ENCODE measurements at places on chromosomes 13 and 19.

GRCh38 chr19:44623626-44624025, 10.3 kb downstream of the IGSF23 start:
- no peak for DNase-seq

GRCh38 chr19:53019684-53020083, 6.0 kb downstream of the ERVV-1 start:
- peak; percentile 33 for DNase-seq

- DNase-seq: no peak
Observed at GRCh38 chr19:36674201-36674600, 7.6 kb upstream of the ZNF461 start.

DNA sequence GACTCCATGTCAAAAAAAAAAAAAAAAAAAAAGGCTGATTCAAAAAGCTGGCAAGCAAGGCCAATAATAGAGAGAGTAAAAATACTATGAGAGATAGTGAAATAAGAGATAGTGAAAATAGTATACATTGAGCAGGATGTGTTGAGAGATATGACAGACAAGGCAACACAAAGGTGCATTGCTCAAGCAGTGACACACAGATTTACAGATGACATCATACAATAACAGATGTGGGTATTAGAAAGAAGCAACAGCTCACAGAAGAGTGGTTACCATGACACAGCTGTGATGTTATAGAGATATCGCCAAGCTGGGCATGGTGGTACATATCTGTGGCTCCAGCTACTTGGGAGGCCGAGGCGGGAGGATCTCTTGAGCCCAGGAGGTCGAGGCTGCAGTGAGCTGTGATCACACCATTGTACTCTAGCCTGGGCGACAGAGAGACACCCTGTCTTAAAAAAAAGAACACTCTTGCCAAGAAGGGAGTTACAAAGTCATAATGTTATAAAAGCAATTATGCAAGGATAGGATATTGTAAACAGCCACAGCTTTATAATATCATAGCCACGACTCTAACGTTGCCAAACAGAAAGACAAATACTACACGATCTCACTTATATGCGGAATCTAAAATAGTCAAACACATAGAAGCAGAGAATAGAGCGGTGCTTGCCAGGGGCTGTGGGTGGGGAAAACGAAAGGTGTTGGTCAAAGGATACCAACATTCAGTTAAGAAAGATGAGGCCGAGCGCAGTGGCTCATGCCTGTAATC, 10.3 kb downstream of the TNFSF9 start:
- DNase-seq: no peak

- no peak for DNase-seq
Observed at GRCh38 chr19:50551715-50552187, 16.5 kb downstream of the LRRC4B start.

- no peak for DNase-seq
Observed at GRCh38 chr13:74409551-74409950, 275.3 kb upstream of the KLF12 start.

- no peak for DNase-seq
Observed at GRCh38 chr13:25819856-25820530, 231.8 kb downstream of the SHISA2 start.

DNA sequence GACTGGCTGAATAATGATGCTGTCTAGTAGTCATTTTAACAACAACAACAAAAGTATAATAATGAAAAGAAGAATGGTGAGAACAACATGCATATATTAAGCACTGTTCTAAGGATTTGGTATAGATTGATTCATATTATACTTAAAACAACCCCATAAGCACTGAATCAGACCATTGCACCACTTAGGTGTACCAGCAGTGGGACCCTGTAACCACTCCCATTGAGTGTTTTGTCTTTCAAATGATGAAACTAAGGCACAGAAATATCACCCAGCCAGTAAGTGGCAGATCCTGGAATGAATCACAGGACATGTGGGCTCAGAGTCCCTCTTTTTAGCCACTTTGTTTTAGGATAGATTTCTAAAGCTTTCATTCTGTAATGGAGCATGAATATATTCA, 14.9 kb upstream of the TNFSF11 start:
- no peak for DNase-seq

DNA sequence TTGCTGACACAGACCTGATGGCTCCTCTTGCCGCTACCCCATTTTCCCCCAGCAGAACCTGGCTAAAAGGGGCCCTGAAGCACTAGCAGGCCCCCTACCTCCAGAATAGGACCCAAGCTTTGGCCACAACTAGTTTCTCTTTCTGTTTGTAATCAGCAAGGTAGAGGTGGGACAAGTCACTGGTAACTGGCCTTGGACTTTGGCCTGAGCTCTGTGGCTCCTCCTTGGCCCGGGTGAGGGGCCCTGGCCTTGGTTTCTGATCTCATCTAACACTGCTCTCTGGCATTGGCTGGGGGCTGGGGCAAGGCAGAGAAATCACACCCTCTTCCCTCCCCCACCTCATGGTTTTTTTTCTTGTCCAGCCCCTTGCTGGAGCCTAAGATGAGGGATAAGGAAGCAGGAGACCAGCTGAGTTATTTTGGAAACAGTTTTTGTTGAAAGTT, 2.1 kb downstream of the CALM3 start:
- DNase-seq: no peak

DNA sequence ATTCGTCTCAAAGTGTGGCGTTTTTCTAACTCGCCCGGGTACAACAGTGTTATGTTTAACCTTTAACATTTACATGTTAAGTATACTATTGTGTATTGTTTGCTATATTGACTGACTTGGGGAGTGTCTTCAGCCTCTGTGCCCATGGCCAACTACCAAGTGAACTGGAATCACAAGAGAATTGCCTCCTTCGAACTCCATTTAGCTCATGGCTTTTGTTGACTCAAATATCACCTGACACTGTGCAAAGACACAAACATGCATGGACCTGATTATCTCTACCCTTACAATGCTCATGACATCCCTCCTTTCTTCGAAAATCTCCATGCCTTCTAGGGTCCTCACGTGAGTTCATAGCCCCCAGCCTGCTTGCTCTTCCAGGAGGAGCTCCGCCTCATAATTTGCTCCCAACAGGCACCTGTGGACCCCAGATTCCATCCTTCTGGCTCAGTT, 704 bp downstream of the ZNF814 start:
- DNase-seq: no peak

DNA sequence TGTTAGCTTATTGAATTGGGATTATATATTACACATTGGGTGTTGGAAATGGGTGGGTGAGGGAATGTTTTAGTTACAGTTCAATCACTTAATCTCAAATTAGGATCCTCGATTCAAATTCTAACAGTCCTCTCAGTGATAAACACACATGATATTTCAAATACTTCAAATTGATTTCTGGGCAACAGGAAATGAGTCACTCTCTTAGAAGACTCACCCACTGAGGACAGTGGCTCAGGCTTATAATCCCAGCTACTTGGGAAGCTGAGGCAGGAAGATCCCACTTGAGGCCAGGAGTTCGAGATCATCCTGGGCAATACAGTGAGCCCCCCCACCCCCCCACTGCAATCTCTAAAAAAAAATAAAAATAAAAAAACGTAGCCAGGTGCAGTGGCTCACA, 435.3 kb downstream of the KLF12 start:
- DNase-seq: no peak

DNA sequence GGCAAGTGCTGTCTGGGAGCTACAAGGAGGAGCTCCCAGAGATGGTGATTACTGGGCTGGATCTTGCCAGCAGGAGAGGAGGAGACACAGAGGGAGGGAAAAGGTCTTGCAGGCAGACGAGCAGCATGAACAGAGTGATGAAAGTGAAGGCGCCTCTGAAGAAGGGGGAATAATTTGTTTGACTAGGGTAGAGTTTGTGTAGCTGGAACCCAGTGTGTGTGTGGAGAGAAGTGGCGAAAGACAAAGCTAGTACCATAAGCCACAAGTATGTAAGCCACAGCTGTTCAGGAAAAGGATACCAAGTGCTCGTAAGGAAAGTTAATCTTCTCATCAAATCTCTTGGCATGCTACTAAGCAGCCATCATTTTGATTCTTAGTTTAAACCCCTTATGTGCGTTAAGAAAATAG, 5.4 kb downstream of the FLT1 start:
- DNase-seq: no peak

DNA sequence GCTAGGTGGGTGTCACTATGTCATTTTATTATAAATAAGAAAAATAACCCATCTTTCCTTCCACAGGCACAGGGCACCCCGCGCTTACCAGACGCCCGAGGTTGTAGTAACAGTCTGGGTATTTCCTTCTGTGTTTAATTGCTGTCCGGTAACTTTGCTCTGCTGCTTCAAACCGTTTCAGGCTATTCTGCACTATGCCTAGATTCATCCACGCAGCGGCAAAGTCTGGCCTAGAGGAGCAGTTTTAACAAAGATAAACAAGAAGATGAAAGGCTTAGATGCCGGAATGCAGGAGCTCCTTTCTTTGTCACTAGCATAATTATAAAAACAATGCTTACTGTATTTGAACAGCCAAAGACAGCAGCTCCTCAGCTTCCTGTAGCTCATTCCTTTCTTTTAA, 36.9 kb upstream of the GGACT start:
- DNase-seq: no peak

GRCh38 chr19:16585808-16586476, 13.7 kb upstream of the SLC35E1 start:
- peak; percentile 79 for DNase-seq

GRCh38 chr13:99354371-99354951, 47.3 kb upstream of the GPR183 start:
- DNase-seq: no peak

GRCh38 chr19:48398102-48398374, 4.6 kb downstream of the GRIN2D start:
- DNase-seq: no peak

DNA sequence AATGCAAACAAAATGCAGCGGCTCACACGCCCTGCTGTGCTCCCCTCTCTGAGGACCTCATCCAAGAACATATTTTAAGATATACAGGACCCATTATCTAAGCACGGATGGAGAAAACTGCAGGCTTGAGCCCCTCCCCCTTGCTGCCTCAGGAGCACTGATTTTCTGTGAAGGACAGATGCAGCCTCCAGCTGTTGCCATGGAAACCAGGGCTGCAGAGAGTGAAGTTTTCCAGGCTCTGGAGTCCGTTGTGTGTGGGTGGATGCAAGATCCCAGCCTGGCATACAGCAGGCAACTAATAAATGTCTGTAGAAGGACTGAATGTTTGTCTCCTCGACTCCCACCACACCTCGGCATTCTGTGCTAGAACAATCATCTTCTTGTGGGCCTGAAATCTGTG, 105.6 kb upstream of the PEG3 start:
- DNase-seq: no peak

- no peak for DNase-seq
Observed at GRCh38 chr13:113183450-113184129, 24.9 kb downstream of the PCID2 start.

All from RPMI8226 (cell line).